Fibroblast of skin of scalp (primary cell): ENCODE measurements at places on chromosomes 16 and 17.

- no peak for DNase-seq
Observed at GRCh38 chr17:73508057-73508930, 136.0 kb downstream of the SDK2 start.

DNA sequence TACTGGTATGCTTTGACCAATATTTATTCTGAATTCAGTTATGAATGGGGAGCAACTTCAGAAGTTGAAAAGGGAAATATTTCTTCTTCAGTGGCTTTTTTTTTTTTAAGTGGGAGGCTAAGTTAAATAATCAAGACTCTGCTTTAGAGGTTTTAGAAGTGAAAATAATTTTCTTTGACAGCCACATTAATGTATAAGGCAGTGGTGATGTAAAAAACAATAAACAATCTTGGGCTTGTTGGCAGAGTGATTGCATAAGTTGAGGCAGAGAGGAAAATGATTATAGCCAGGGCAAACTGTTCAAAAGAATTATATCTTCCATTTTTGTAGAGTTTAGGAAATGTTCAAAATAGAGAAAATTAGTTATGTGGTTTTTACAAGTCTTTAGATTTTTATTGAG, 5.4 kb upstream of the KRT12 start:
- no peak for DNase-seq

GRCh38 chr17:51119415-51120356, 982 bp downstream of the SPAG9 start:
- DNase-seq, result peak; percentile 58

- peak; percentile 11 for DNase-seq
Observed at GRCh38 chr17:7774055-7774521, 56.5 kb downstream of the DNAH2 start.

- DNase-seq, result no peak
Observed at GRCh38 chr16:8886593-8887430, 4.7 kb downstream of the LITAFD start.

- no peak for DNase-seq
Observed at GRCh38 chr16:48556243-48556912, 53.6 kb downstream of the N4BP1 start.

GRCh38 chr17:31068291-31068690, 26.5 kb upstream of the NF1 start:
- DNase-seq, result peak; percentile 25

GRCh38 chr16:74795104-74795503, 20.5 kb upstream of the FA2H start:
- DNase-seq, result no peak

DNA sequence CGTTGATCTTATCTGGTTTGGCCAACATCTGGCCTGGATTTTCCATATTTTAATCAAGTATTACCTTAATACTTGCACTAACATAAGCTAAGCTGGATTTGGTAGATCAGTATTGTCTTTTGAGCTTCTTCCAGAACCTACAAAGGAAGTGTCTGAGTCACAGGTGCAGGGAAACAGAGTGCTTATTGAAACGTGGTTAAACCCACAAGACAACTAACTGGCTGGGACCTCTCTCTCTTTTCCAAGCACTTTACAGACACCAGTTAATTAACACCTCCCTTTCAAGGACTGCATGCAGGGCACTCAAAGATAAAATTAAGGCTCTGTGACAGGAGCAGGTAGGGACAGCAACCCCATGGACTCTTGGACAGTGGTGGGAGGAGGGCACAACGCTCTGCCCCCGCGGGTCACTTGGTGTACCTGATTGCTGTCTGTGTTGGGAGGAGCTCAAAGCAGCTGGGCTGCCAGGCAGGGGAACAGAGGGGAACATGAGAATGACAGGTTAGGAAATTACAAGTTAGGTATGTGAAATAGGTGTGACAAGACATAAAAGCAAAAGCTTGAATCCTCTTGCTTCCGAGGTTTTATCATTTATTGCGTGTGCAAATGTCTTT, 133.7 kb upstream of the MON1B start:
- DNase-seq, result no peak

DNA sequence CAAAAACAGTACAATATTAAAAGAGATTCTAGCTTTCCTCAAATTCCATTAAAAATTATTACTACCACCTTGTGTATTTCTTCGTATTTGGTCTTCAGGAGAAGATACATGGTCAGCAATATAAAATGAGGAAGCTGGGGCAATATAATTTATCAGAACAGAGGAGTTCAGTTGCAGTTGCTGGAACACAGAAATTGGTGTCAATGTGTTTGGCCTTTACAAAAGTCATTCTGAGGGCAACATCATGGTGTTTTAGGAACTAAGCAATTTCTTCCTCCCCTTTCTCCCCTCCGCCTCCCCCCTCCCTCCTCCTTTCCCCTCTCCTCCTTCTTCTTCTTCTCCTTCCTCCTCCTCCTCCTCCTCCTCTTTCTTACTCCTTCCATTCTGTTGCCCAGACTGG, 102.1 kb downstream of the YPEL2 start:
- no peak for DNase-seq

DNA sequence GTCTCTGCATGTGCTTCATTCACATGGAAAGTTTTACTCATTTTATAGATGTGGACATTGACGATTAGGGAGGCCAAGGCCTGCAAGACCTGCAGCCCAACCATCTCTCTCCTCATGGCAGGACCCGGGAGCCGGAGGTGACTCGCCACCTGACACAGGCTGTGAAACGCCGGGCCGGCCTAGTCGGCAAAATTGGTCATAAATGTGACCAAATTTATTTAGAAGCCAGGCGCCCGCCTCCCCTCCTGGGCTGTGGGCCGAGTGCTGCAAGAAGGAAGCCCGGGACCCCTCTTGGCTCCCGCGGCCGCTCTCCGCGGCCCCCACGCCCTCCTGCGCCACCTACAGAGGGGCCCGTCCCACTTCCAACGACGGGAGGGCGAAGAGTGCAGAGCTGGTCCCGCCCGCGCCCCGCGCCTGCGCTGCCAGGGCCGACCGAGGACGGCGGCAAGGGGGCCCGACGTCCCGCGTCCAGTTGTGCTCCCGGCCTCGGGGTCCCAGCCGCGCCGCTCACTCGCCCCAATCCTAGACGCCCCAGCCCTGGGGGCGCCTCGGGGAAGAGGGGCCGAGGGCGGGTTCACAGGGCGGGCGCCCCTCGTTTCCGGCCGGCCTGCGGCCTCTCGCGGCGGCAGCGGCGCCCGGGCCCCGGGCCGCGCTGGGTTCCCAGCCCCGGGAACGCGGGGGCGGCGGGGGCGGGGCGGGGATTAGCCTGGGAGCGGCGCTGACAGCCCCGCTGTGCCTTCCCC, 47.5 kb downstream of the WNT3 start:
- peak; percentile 65 for DNase-seq

DNA sequence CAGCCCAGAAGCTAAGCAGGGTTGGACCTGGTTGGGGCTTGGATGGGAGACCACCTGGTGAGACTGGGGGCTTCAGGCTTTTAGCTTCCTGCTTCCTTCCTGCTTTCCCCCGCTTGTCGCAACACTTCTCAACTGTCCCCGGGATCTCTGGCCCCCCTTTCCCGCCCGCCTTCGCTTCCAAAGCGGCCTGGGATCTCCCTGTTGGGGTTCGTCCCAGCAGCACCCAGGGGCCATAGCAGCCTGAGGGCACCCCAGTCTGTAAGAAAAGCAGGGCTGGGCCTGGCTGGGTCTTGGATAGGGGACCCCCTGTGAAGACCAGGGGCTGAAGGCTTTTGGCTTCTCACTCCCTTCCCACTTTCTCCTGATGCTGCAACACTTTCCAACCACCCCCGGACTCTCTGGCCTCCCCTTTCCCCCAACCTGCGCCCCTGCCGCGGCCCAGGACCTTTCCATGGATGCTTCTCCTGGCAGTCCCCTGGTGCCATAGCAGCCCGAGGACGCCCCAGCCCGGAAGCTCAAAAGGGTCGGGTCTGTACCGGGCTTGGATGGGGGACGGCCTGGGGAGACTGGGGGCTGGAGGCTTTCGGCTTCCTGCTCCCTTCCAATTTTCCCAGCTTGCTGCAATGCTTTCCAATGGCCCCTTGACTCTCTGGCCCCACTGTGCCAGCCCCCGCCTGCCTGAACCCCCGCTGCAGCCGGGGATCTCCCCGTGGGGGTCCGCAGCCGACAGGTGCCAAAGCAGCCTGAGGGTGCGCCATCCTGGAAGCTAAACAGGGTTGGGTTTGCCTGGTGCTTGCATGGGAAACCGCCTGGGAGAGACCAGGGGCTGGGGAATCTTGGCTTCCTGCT, 2276.2 kb downstream of the TP53TG3F start:
- DNase-seq, result no peak

- peak; percentile 92 for DNase-seq
Observed at GRCh38 chr16:69396187-69397061, 10.6 kb upstream of the TERF2 start.

DNA sequence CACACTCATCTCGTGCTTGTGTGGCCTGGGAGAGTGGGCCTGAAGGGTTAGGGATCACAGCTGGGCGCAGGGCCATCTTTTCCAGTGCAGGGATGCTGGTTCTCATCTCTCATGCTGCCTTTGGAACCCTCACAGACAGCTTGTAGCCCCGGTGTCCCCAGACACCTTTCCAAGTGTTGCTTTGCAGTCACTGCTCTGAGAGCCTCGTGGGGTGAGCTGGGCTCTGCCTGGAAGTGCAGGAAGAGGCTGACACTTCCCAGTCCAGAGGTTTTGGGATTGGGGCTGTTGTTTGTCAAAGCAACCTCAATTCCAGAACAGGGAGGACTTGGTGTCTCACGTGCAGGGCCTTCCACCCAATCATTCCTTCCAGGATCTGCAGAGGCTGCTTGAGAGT, 28.2 kb downstream of the TBX4 start:
- no peak for DNase-seq
